ENCODE measurements at places on chromosomes 7 and 10.

GRCh38 chr7:1096156-1097119, 8.5 kb downstream of the GPER1 start:
- no peak for DNase-seq

- no peak for DNase-seq
Measured at GRCh38 chr7:18975689-18976280, 141.7 kb downstream of the TWIST1 start.

DNA sequence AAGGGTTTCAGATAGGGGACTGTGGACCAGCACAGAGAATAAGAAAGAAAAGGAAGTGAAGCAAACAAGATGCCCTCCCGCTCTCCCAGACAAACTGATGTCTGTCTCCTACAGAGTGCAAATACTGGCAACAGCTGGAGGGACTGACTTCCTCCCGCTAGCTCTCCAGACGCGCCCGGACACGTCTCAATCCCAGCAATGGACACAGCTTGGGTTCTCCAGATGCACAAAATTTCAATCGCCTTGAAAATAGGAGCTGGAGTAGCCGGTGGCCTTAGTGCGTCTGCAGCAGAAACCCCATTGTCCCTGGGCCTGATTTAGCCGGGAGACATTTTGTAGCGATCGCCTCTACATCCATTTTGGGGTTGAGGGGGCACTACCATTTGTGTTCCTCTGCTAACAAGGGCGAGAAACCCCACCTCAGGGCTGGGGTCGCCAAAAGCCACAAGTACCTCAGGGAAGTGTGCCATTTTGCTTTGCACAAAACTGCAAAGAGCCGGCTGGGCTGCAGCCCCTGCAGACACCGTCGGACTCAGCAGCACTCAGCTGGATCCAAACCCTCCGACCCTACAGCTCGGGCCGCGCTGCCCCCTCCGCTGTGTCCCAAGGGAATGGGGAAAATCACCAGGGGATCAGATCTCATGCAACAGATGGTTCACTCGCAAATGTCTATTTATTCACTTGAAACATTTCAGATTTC, 5.9 kb downstream of the CPA2 start:
- no peak for DNase-seq

GRCh38 chr7:101893341-101894082, 76.1 kb downstream of the CUX1 start:
- DNase-seq, result no peak

- DNase-seq, result no peak
Measured at GRCh38 chr7:158133515-158134271, 453.9 kb downstream of the PTPRN2 start.

DNA sequence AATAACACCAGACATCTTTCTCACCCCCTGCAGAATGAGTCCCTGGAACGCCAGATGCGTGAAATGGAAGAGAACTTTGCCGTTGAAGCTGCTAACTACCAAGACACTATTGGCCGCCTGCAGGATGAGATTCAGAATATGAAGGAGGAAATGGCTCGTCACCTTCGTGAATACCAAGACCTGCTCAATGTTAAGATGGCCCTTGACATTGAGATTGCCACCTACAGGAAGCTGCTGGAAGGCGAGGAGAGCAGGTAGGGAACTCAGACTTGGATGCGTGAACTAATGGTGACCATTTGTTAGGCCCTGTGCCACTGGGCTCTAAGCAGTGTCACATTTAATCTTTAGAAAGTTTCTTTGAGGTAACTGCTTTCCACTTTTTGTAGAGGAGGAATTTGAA, 7.1 kb downstream of the VIM start:
- DNase-seq, result no peak

- DNase-seq, result no peak
Measured at GRCh38 chr10:58414270-58415041, 29.2 kb downstream of the TFAM start.

- DNase-seq, result no peak
Measured at GRCh38 chr10:133324857-133325260, 11.8 kb downstream of the CALY start.

GRCh38 chr10:78507510-78508160, 474.0 kb downstream of the RPS24 start:
- DNase-seq, result no peak

DNA sequence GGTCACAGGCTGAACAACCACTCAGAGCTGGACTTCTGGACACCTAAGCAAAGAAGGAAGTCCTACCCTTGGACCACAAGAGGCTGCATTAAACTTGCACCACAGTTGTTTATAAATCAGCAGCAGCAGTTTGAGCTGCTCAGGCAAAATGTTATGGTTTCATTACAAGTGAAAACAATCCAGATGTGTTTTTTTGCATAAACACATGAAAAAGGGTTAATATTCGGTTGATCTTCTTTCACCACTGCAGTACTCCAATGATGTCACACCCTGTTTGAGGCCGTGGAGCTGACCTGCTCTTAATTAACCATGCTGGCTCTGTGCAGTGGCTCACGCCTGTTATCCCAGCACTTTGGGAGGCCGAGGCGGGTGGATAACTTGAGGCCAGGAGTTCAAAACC, 490.8 kb upstream of the CELF2 start:
- no peak for DNase-seq

GRCh38 chr10:53675177-53675576, 902.6 kb upstream of the MBL2 start:
- DNase-seq, result no peak

DNA sequence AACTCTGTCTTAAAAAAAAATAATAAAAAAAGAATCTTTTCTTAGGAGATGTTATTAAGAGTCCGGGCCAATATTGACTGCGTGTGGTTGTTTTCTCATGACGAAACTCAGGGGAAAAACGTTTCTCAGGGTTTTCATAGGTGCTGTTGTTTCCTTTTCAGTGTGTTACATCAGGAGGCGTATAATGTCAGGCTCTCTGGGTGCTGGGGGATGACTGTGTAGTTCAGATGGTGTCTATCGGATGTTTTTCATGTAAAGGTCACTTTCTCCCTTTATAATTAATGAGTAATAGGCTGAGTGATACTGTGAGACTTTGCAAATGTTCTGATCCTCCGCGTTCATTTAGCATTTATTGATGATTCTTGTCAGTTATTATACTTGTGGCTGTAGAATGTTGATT, 84.1 kb downstream of the TAF3 start:
- DNase-seq, result no peak

DNA sequence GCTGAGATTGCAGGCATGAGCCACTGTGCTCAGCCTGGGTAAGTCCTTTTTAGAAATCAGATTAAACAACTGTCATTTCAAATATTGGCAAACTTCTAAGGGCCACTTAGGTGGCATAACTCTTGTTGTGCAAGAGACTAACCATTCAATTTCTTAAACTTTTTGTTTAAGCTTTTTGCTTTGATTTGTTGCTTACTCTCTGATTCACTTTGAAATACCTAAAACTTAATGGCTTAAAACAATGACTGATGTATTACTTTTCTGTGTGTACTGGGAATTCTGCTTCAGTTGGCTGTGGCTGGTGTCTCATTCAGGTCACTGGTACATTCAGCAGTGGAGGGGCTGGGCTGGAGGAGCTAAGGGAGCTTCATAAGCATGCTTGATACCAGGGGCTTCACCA, 28.9 kb downstream of the ZNF25 start:
- no peak for DNase-seq

GRCh38 chr7:29296421-29296820, 101.8 kb downstream of the CHN2 start:
- DNase-seq, result no peak

DNA sequence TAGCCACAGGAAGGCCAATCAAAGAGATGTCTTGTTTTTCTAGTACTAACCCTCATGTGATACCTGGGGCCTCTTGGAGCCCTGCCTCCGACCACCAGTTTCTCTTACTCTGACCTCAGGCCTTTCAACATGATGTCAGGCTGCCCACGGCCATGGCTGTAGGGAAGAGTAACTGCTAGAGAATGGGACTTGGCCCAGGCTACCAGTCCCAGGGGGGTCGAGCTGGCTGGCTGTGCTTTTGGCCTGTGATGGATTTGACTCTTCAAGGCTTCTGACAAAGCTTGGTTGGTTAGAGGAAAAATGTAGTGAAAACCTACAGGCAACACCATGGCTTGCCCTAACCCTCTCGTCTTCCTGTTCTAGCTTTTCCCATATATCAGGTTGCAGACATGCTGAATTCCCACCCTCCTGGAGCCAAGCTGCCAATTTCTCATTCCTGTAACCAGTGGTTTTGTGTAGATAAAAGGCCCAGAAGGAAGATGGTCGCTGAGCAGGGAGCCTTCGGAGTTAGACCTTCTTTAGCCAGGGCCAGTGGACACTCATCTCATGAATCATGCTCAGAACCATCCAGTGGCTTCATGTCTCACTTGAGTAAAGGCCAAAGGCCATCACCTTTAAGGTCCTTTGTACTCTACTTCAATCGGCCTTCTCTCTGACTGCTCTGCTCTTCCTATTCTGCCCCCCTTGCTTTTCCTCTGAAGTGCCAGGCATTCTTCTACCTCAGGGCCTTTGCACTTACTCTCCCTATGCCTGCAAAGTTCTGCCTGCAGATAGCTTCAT, 19.7 kb downstream of the SUFU start:
- DNase-seq, result no peak

DNA sequence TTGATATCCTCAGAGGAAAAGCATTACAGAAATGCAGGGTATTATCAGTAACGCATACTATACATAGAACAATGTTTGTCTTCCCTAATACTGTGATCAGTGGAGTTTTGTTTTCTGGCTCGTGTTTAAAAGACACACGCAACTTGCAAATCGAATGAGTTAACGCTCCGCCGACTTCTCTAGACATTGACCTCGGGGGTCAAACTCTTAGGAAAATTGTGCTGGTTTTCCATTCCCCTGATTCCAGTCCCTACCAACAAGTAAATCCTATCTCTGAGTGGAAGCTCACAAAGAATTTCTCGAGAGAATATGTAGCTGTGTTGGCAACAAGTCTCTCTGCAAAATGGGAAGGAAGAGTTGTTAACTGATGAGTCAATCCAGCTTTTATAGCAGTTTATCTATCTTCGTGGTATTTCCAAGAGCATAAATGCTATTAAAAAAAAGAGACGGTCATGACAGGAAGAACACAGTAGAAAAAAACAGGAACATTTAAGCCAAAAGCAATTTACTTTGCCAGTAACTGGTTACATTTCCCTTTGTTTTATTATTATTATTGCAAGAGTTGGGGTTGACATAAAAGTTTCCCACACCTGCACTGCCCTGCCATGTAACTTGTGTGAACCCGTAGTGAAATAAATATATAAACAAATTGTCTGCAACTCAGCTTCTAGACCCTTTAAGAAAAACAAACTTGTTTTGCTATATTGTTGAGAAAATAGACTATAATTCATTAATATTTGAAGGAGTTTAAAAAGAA, 144.4 kb downstream of the ARID5B start:
- no peak for DNase-seq

GRCh38 chr7:139431459-139431858, 52.0 kb downstream of the KLRG2 start:
- no peak for DNase-seq

DNA sequence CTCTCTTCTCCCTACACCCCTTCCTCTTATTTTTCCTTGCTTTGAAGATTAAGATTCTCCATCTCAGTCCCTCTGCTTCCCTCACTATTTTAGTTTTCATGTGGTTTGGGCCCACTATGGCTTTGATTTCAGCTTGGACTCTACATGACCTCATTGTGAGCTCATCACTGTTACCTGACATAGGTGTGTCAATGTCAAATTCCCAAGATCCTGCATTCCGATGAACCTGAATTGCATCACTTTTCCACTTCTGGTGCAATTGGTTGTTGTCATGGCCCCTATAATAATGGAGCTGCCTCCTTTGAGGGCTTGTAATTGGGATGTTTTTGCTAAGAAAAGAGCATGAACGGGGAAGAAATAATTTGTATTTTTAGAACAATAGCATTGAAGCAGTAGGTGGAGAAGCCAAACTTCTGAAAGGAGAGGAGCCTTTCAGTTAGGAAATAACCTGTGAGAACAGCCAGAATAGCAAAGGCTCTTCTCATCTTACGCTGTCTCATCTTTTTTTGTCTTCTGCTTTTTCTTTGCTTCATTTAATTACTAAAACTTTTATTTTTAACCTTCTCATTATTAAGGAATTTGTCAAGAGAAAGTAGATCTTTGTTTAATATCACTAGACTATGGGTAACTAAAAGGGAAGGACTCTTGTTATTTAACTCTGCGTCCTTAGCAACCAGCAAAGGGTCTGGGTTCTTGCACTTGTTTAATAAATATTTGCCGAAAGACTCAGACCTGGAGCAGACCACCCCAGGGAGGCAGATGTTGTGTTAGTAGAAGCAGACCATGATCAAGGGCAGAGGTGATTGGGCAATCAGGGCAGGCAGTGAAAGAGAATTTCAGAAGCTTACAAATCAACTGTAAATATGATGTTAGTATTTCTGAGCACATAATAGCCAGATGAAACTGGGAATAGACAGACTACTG, 95.4 kb downstream of the TES start:
- DNase-seq, result no peak

GRCh38 chr7:1065585-1066241, 21.4 kb downstream of the GPR146 start:
- DNase-seq, result no peak

DNA sequence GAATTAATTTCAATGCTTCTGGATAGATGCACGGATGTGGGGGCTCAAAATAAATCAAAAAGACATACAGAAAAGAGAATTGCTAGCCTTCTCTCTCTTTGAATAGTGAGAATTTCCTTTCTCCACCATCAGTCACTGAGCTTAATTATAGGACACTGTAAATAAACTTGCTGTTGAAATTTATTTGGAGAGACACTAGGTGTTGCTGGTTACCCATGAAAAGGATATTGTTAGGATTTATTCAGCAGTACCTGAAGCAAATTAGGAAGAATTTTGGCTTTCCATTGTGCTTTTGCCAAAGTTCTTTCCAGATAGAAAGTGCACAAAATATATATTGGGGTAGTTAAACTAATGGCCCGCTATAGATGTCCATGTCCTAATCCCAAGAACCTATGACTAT, 27.6 kb downstream of the GCC1 start:
- no peak for DNase-seq

GRCh38 chr7:39908141-39908540, 41.9 kb upstream of the CDK13 start:
- no peak for DNase-seq

DNA sequence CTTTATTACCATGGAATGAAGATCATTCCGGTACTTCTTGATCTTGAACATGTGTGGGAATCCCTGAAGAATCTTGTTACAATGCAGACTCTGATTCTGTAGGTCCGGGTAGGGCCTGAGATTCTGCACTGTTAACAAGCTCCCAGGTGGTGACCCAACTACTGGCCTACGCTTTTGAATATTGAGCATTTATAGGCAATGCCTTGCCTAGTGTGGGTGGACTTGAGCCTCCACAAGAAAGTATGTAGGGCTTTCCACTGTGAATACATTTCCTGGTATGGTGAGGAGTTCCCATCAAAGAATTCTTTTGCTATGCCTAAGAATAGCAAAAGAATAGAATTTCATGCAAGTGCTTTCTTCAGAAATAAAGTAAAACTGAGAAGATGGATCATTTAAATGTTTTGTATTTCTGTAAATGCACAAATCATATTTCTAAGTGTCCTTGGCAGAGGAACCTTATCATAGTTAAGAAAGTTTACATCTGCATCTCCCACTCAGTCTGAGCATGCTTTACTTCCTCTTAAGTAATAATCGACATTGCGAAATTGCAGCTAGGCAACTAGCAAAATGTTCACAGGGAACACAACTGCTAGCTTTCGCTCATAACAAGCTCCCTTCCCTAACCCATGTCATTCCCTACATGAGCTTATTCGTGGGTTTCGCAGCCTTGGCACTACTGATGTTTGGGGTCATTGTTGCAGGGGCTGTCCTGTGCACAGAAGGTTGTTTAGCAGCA, 71.4 kb downstream of the AHR start:
- peak; percentile 77 for DNase-seq

- no peak for DNase-seq
Measured at GRCh38 chr7:2660359-2661095, 27.5 kb upstream of the AMZ1 start.

GRCh38 chr7:17946591-17946990, 6.3 kb upstream of the SNX13 start:
- no peak for DNase-seq

All from SIG-M5 (cell line).